Activated naive CD4-positive, alpha-beta T cell (primary cell): ENCODE measurements at places on chromosomes 3 and 15.
A peak's percentile ranks its signal among the peaks of the same experiment; 100 is the strongest.

DNA sequence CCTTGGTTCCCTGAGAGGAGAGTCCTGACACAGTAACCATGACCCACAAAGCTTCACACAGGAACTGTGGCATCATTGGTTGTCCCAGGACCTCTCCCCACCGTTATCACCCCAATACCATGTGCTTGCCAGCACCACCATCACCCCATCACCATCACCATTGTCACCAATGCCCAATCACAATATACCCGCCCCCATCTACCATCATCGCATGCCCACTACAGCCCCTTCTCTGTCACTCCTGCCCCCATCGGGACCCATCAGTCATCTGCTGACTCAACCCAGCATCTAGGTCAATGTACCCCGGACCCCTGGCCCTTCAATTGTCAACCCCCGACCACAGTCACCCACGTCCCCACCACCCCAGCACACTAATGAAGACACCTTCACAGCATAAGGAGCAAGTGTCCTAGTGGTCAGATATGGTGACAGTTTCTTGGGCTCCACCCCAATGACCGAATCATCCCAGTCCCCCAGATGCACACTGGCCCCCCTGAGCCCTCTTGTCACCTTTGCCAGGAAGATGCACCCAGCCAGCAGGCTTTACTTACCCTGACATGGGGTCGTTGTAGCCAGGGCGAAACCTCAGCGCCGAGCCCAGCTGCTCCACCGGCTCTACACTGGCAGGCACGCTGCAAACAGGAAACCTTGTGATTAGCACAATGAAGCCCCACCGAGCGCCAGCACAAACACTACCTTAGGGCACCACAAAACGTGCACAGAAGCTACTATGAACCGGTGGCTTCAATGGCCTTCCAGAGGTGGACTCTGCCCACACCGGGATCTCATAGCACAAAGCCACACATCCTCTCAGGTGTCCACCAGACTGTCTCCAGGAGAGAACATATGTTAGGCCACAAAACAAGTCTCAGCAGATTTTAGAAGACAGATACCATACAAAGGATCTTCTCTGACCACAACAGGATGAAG, 25.1 kb downstream of the SHISA5 start:
- peak; percentile 56 for DNase-seq

GRCh38 chr3:120102232-120102631, 8.0 kb upstream of the GSK3B start:
- no peak for DNase-seq

- DNase-seq, result no peak
Observed at GRCh38 chr3:139110072-139110830, 65.6 kb upstream of the PRR23C start.

GRCh38 chr3:7204848-7205156, 343.9 kb downstream of the GRM7 start:
- DNase-seq, result no peak

GRCh38 chr3:115804713-115805119, 181.4 kb downstream of the GAP43 start:
- DNase-seq, result no peak

DNA sequence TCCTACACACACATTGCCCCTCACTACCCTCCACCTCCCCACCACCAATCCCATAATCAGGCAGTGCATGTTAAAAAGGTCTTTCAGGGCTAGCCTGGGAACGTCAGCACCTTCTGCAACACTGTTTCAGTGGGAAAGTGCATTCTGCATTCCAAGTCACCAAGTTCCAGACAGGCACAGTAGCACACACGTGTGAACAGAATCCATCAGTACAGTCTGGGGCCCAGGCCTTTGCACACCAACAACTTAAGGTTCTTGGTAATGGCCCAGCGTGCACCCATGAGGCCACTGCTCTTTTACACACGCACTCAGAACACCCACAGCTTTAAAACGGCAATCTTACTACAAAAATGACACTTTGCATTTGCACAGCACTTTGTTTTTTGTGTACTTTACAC, 1.2 kb downstream of the ANXA2 start:
- DNase-seq, result no peak

GRCh38 chr3:113231391-113231790, 20.0 kb downstream of the BOC start:
- no peak for DNase-seq

- no peak for DNase-seq
Observed at GRCh38 chr3:53513556-53514190, 19.3 kb downstream of the CACNA1D start.

DNA sequence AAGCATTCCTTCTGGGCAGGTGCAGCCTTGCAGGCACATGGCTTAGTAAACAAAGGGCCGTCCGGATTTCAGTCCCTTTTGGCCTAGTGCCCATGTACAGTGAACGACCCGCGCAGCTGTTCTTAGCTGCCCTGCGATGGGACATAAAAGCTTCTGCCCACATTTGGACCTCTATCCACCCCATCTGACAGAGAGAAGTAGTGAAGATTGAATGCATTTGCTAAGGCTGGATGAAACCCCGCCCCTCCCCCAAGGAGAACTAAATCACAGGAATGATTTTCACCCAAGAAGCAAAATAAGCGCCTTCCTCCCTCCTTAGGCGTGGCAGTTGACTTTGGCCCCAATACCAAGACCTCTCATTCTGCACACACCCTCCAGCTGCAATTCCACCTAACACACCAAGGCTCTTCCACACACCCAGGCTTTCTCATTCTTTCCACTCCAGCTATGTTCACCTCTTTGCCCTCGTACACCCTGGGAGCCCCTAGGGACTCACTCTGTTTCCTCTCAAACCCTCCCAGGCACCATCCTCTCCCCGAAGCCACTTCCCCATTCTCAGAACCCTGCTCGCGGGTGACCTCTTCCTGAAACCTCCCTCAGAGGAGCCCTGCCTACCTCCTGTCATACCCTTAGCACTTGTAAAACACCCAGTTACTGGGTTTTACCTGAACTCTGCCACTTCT, 14.1 kb upstream of the HRH1 start:
- no peak for DNase-seq

DNA sequence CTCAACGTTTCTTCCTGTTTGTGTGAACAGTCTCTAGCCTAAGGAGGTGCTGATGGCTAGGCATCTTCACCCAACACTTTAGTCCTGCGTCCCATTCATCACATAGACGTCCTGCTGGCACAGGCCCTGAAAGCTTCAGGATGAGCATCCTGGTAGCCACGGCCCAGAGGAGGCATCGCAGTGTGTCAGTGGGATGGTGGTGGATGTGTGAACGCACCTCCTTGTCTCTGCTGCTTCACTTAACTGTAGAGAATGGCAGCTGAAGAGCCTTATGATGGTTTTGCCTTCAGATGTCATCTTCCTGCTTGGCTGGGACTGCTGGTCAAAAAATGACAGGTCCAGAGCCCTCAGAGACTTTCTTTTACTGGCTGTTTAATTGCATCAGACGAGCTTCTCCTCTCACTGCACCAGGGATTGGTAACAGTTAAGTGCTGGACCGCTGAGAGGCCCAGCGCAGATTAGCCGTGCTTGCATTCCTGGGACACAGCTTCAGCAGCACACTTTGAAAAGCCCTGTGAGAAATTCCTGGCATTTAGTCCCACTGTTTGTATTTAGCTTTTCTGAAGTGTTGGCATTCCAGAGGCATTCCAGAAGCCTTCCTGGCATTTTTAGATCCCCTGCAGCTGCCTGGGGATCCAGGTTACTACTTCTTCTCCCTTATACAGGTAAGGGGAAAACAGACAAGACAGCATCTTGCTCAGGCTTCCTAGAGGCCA, 132.4 kb upstream of the PLXNA1 start:
- DNase-seq, result no peak

- no peak for DNase-seq
Observed at GRCh38 chr3:191775451-191776233, 314.7 kb downstream of the PYDC2 start.
